ENCODE measurements at places on chromosomes 2 and 18.

GRCh38 chr2:69902213-69902922, 8.6 kb downstream of the SNRNP27 start:
- no peak for DNase-seq

DNA sequence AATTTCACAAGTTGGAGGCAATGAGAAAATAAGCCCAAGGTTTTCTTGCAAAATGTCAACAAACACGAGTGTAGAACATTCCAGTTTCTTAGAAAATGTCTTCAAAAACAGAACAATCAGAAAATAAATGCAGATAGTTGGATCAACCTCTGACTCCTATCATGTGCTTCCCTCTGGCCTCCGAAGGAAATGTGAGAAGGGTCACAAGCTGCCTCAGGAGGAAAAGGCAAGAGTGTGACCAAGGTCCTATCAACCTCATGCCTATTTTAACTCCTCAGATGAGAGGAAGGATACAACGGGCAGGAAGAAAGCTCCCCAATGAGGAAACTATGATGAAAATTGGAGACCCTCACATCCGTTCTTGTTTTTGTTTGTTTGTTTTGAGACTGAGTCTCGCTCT, 7.9 kb downstream of the SCYGR5 start:
- DNase-seq, result no peak

GRCh38 chr18:10565835-10566234, 40.0 kb downstream of the NAPG start:
- DNase-seq, result no peak

DNA sequence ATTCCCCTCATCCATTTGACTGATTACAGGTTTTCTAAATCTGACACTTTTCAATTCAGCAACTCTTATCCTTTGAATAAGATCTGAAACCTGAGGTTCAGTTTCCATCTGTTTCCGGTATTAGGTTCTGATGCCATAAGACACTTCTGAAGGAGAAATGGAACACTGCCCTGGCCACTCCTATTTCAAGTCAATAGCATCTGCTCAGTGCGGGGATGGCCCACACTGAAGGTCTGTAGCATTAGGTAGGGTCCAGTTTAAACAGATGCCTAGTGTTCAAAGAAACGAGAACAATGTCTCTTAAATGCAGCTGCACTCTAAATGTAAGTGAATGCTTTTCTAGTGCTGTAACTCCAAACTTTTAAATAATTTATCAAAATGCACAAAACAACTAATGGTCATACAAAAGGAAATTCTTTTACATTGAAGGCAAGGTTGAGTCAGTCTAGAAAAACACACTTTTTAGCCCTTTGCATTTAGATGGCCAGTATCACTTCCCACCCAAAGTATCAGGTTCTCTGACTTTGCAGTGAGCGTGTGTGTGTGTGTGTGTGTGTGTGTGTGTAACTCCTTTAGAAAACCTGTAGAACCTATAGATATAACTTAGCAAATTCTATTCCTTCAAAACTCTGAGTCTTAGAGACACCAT, 78.2 kb downstream of the STK39 start:
- DNase-seq, result no peak

DNA sequence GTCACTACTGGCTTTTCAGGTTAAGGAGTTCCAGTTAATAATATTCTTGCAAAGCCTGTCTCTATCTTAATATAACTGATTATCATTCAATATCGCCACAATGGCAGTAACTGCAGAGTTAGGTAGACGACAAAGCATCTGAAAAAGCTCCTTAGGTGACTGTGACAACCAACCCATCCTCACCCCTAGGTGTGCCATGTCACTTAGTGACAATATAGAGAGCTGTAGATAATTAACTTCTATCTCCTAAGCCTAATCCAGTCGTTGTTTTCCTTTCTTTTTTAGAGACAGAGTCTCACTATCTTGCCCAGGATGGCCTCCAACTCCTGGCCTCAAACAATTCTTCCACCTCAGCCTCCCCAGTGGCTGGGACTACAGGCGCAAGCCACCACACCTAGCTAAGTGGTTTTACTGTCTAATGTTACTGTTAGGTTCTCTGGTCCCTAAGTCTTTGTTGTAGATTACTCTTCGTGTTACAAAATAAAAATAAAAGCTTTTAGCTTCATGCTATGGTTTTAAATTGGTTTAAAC, 65.2 kb downstream of the SPIRE1 start:
- DNase-seq, result no peak

GRCh38 chr2:36389091-36389564, 33.5 kb downstream of the CRIM1 start:
- no peak for DNase-seq

GRCh38 chr2:240929364-240930095, 23.4 kb downstream of the CROCC2 start:
- DNase-seq, result no peak

GRCh38 chr2:44947028-44947375, 5.5 kb downstream of the SIX3 start:
- DNase-seq, result no peak

GRCh38 chr18:23719634-23720201, 30.5 kb downstream of the LAMA3 start:
- DNase-seq, result no peak

GRCh38 chr18:62518460-62519375, 4.1 kb upstream of the ZCCHC2 start:
- DNase-seq, result no peak

- DNase-seq, result peak; percentile 25
These were observed 5.9 kb upstream of the RPL37A start for GRCh38 chr2:216492597-216493333.

- DNase-seq, result no peak
These were observed 319.8 kb upstream of the KLHL29 start for GRCh38 chr2:23065210-23065609.

DNA sequence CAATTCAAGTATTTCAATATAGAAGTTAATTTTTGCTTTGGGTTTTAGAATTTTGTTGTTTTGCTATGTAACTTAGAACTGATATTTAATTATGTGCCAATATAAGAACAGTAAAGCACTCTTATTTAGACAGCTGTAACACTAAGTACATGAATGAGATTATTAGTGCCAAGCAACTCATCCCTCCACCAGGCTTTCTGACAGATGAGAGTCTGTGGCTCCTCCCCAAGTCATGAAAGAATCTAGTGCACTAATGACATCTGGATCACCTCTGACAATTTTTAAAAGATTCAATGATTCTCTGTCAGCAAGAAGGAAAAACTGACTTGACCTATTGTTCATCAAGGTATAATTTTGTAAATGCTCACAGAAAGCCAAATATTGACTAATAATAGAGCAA, 67.8 kb downstream of the TMEFF2 start:
- no peak for DNase-seq

GRCh38 chr2:47232738-47233415, 77.8 kb upstream of the STPG4 start:
- DNase-seq, result no peak

DNA sequence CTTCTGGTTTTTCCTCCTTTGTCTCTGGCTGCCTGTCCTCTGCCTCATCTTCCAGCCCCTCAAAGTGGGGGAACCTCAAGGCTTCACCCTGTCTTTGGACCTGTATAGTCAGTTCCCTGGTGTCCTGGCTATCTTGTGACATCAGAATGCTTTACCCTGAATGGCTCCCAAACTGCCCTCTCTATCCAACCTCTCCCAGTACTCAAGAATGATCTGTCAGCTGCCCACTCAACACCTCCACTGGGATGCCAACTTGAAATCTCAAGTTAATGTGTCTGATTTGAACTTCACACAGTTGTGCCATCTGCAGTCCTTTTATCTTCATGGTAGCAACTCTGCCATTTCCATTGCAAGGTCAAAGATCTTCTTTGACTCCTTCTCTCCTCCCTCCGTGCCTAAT, 43.8 kb downstream of the UBE2F start:
- DNase-seq, result no peak

DNA sequence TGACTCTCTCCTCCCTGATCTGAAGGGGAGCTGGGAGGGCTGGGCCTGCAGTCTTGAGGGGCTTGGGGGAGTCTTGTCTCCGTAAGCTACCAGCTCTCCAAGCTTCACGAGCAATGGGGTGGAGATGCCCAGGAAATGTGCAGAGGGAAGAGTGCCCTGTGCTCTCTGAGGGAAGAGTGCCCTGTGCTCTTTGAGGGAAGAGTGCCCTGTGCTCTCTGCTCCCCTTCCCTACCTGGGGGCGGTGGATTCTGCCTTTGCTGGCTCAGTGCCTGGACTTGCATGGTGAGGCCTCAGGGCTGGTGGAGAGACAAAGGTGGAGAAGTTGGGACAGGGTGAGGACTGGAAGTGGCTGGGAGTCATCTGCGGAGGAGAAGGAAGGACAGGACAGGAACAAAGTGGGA, 72.7 kb downstream of the TWIST2 start:
- no peak for DNase-seq

GRCh38 chr18:44693030-44693784, 12.5 kb downstream of the SETBP1 start:
- DNase-seq, result no peak

DNA sequence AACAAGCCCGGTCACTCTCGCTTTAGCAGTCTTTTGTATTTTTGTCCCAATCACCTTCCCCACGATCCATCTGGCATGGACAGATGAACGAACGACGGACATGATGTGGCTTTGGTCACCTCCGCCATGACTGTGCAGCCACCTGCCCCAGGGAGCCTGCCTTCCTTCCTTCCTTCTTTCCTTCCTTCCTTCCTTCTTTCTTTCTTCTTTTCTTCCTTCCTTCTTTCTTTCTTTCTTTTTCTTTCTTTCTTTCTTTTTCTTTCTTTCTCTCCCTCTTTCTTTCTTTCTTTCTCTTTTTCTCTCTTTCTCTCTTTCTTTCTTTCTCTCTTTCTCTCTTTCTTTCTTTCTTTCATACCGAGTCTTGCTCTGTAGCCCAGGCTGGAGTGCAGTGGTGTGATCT, 39.0 kb downstream of the ATP8B1 start:
- no peak for DNase-seq

DNA sequence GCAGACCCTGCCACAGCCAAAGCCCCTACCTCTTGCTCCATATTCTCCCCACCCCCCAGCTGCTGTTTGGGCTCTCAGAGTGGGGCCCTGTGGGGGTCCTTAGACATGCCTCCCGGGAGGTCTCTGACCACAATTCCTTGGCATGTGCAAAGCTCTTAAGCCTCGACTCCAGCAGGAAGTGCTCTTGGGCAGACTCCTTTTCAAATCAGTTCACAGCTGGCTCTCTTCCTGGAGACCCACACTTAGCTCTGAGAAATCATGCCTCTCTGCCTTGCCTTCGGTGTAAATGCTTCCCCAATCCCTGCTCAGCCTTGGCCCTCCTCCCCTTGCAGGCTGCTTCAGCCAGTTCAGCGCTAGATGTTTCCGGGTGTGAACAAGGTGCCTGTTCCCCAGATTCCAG, 46.9 kb downstream of the NGEF start:
- DNase-seq, result no peak

GRCh38 chr2:70716951-70717350, 51.0 kb downstream of the ADD2 start:
- DNase-seq, result no peak

DNA sequence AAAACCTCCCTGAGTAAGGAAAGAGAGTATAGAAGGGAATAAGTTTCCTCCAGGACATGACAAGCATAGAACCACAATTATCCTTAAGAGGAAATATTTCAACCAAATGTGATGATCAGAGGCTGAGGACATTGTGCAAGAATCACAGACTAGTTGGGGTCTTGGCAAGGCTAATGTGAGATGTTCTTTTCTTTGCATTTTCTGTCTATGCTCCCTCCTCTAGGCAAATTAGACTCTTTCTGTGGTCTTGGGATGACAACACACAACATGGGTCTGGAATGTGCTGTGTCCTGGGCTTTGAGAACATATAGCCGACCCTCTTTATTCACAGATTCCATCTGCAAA, 32.0 kb upstream of the IL1RL1 start:
- no peak for DNase-seq

- DNase-seq, result no peak
These were observed 44.6 kb downstream of the SCN7A start for GRCh38 chr2:166449439-166449838.

DNA sequence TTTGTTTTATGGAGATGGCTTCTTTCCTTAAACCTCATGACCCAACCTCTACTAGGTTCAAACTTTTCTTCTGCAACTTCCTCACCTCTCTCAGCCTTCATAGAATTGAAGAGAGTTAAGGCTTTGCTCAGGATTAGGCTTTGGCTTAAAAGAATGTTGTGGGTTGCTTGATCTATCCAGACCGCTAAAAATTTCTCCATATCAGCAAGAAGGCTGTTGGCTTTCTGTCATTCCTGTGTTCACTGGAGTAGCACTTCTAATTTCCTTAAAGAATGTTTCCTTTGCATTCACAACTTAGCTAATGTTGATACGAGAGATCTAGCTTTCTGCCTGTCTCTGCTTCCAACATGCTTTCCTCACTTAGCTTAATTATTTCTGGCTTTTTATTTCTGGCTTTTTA, 58.1 kb upstream of the KYNU start:
- no peak for DNase-seq

DNA sequence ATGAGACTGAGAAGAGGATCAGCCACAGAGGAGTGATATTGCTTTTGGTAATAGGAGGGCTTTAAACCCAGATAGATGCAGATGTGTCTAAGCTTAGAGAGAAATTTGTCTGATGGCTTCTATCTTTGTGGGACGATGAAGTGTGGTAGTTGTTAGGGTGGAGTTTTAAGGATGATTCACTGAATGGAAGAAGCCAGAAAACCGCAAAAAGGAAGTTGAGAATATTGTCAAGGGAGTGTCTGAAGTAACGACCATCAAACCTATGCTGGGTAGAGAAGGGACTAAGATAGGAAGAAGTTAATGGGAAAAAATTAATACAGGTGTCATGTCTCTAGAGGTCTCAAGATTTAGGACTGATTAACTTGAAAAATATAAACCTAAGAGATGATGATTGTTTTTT, 195.6 kb upstream of the MC4R start:
- no peak for DNase-seq

DNA sequence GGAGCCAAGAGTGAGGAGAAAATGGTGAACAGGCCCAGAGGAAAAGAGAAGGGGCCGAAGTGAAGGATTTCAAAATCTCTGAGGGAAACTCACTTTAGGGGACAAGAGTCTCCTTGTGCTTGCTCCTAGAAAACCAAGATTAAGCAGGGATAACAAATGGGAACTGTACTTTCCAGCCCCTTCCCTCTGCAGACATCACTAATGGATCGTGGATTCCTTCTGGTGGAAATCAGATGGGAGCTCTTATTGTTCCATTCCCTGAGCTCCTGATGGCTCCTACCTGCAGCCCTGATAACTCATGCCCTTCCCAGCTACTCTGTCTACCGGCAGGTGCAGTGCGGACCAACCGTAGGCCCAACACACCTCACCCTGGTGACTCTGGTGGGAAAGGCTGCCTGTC, 20.6 kb upstream of the RESP18 start:
- no peak for DNase-seq

DNA sequence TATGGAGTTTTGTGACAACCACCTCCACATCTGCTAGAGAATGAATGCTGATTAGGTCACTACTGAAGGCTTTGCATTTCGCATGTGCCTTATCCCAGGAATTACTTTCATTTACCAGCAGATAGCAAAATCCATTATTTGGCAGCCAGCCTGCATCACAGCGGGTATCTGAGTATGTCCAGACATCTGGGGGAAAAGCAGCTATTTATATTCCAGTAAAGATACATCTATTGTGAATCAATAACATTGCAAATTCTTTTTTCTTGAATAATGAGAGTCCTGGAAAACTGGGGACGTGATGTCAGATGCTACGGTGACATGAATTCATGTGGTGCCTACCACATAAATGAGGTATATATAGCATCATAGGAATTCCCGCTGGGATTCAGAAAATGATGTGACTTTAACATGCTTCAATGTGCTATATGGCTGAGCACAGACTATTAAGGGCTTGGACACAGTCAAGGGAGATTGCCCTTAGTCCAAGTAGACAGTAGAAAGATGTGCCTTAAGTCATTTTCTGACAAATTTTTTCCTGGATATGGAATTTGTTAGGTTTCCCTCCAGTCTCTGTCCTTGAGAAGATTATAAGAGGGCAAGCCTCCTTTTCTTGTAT, 84.2 kb upstream of the CD302 start:
- no peak for DNase-seq
